Left lung (tissue), 14 donors: ENCODE measurements at places on chromosomes 1 and 21. TPM values are rescaled to one million over a fixed set of nuclear protein-coding genes. Genes with fewer than 3 reads are reported as not detected.
A peak's percentile ranks its signal among the peaks of the same experiment; 100 is the strongest.

OR2G6 gene
- total RNA-seq: not detected

IGSF5 gene
- not detected for total RNA-seq

GRCh38 chr1:203600782-203601513, 25.7 kb upstream of the ATP2B4 start:
- H3K27me3 ChIP-seq: no peaks in the 10 kb centered on the region
- no peaks in the 10 kb centered on the region for H3K36me3 ChIP-seq
- no peaks in the 10 kb centered on the region for H3K4me1 ChIP-seq
- H3K27ac ChIP-seq: no peak overlapping the region

LCE2C gene
- total RNA-seq: not detected

DNA sequence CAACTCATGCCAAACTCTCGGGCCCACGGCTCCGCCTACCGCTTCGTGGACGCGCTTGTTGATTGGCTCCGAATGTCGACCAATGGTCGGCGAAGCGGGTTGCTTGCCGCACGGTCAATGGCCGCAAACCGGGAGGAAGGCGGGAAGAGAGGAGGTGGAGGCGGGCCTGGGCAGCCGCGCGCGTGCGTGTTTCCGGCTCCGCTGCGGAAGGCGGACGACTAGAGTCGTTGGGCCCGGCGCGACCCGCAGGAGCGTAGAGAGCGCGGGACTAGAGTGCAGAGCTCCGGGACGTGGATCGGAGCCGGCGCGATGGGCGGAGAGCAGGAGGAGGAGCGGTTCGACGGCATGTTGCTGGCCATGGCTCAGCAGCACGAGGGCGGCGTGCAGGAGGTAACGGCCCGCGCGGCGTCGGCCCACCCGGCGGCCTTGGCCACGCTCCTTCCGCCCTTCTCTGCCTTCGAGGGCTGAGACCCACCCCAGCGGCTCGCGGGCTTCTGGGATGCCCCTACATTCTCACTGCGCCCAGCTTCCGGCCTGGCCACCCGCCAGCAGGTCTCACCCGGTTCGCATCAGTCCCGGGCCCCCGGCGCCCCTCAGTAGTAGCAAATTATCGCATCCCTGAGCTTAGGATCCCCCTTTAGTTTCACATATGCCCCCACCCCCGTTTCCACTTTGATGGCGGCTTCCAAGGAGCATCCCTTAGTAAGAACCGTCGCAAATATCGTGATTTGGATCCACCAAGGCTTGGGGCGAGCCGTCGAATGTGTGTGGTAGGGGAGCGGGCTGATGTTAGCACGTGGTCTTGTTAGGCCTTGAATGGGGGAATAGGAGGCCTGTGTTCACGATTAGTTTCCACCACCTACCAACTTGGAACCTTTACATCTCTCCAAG, at the start of gene NUDC:
Gene NUDC, plus strand, starts transcription at position 204 of the 891 bp plus-strand sequence. Its CDS starts 106 bp downstream, at position 310.
- H3K36me3 ChIP-seq: peaks cover 36% of the 10 kb centered on the region
- peaks cover 32% of the 10 kb centered on the region for H3K4me1 ChIP-seq
- peak; percentile 98 for DNase-seq
- no peaks in the 10 kb centered on the region for H3K27me3 ChIP-seq

DNA sequence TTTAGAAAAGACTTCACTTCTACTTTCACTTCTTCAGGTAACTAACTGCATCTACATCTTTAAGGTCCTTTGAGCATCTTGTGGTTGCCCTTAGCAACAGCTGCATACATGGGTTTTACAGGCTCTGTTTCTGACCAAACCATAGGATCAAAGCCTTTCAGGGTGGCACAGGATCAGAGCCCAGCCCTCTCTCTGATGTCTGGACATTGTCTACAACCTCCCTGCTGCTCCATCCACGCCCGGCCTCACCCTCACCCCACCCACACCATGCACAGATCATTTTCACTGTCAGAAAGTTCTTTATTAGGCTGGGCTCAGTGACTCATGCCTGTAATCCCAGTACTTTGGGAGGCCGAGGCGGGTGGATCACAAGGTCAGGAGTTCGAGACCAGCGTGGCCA, 5.2 kb downstream of the NCF2 start:
- H3K27ac ChIP-seq: peak overlapping the region; percentile 87
- H3K27me3 ChIP-seq: no peaks in the 10 kb centered on the region
- H3K36me3 ChIP-seq: no peaks in the 10 kb centered on the region
- DNase-seq: no peak
- H3K4me3 ChIP-seq: no peak overlapping the region

DNA sequence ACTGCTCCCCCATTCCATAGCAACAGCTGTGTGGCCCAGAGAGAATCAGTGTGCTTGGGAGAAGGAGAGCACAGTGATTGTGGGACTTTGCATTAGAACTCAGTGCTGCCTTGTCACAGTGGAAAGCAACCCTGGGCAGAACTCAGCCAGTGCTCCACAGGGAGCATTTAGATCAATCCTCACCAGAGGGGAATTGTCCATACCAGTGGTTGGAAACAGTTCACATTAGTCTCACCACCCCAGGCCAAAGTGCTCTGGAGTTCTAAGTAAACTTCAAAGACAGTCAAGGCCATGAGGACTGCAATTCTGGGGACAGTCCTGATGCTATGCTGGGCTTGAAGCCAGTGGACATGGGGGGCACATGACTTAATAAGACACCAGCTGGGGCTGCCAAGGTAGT, 12.9 kb upstream of the SMAP2 start:
- H3K4me1 ChIP-seq: peaks cover 21% of the 10 kb centered on the region
- DNase-seq: no peak
- no peak overlapping the region for H3K27ac ChIP-seq
- H3K4me3 ChIP-seq: no peak overlapping the region
- peaks cover 4% of the 10 kb centered on the region for H3K27me3 ChIP-seq

DNA sequence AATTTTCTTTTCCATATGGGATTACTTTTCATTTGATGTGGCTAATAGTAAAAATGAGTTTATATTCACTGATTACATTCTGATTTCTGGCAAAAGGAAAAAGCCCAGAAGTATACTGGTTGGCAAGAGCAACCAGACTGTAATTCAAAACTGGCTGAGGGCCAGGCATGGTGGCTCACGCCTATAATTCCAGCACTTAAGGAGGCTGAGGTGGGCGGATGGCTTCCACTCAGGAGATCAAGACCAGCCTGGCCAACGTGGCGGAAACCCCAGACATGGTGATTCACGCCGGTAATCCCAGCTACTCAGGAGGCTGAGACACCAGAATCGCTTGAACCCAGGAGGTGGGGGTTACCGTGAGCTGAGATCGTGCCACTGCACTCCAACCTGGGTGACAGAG, 14.5 kb downstream of the SYT11 start:
- H3K4me3 ChIP-seq: no peak overlapping the region
- peak; percentile 40 for DNase-seq
- H3K4me1 ChIP-seq: no peaks in the 10 kb centered on the region
- H3K36me3 ChIP-seq: no peaks in the 10 kb centered on the region
- H3K27me3 ChIP-seq: no peaks in the 10 kb centered on the region
